Right forelimb (tissue), 1 donor: ENCODE measurements at places on chromosomes 3 and 15.
A peak's percentile ranks its signal among the peaks of the same experiment; 100 is the strongest.

DNA sequence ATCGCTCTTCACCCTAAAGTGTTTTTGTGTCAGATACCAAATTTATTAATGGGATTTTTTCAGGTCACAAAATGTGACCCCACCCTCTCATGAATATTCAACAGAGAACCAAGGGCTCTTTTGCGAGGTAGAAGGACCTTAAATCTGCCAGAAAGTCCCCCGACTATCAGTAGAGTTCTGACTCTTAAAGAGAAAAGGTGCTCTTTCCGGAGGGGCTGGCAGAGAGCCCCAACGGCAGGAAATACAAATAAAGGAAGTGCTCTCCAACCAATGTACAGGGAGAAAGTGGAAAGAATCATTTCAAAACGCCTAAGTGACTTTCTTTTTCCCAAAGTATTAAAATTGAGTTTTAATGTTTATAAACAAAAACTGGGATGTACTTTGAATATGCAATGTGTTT lies 517.2 kb downstream of the FOXP1 start:
- DNase-seq, result no peak

- no peak for DNase-seq
Observed at GRCh38 chr15:37037071-37037655, 63.2 kb downstream of the MEIS2 start.

DNA sequence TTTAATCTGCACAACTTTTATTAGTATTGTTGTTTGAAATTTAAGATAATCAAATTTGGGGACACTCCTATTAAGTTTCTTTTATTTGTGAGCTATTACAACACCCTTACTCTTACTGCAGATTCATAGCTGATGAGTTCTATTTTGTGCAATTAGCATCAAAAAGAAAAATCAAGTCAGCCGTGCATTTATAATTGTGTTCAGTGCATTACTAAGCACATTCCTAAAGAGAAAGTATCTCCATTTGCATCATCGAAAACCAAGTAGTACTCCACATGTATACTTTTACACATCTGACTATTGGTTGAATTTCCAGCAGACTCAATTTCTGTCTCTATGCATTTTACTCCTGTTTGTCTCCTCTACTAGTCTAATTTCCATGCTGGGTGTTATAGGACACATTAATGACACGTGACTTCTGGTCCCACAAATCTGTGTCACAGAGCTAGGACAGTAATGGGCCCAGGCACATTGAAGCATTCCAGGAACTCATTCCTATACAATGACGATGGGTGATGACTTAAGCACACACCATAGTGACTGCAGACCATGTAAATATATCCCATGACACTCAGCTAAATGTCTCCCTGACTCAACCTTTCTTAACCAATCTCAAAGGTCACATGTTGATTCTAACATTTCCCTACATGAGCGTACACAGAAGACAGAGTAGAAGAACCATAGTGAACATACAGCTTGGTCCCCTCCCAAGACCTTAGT lies 477.5 kb downstream of the LPP start:
- no peak for DNase-seq

- DNase-seq, result no peak
Observed at GRCh38 chr3:155970398-155970797, 99.9 kb downstream of the GMPS start.

DNA sequence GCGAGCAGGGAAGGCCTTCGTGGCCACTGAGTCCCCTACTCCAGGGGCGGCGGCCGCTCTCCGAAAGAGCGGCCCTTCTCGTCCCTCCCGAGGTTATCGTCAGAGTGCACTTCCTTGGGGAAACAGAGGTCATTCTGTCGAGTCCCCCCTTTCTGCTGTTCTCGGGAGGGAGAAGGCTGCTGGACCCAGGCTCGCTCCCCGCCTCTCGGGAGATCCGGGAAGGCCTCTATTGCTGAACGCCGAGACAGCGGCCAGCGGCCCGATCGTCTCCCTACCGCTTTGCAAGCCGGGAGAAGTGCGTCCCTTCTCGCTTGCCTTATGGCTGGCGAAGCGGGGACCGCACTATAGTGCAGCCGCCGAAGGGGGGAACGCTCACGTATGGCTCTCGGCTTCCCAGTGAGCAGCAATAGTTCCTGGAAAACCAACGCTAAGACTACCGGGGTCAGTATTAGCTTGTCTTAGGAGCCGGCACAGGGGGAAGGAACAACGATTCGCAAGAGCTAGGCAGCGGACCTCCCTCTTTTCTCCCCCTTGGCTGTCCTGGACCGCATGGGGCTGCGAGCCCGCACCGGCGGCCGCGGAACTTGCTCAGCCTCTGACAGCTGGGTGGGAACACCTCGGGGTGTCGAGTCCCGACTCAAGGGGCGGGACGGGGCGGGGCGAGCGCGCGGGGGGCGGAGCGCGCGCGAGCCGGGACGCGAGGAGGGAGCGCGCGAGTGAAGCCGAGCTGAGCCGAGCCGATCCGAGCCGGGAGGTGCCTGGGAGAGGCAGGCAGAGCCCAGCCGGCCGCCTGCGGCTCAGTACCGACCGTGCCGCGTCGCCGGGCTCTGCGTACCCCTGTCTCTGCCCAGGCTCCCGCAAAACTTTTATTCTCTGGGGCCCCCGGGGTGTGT lies 930 bp upstream of the PPM1L start:
- DNase-seq, result peak; percentile 96

GRCh38 chr3:148178503-148178902 lies 519.2 kb upstream of the AGTR1 start:
- DNase-seq, result no peak

GRCh38 chr15:90327311-90327710 lies 24.8 kb upstream of the ZNF774 start:
- no peak for DNase-seq

GRCh38 chr3:57518276-57518915 lies 25.7 kb downstream of the DNAH12 start:
- no peak for DNase-seq

GRCh38 chr15:67097930-67098740 lies 32.7 kb downstream of the SMAD3 start:
- peak; percentile 77 for DNase-seq

GRCh38 chr3:181176601-181177000 lies 187.1 kb upstream of the DNAJC19 start:
- peak; percentile 71 for DNase-seq

DNA sequence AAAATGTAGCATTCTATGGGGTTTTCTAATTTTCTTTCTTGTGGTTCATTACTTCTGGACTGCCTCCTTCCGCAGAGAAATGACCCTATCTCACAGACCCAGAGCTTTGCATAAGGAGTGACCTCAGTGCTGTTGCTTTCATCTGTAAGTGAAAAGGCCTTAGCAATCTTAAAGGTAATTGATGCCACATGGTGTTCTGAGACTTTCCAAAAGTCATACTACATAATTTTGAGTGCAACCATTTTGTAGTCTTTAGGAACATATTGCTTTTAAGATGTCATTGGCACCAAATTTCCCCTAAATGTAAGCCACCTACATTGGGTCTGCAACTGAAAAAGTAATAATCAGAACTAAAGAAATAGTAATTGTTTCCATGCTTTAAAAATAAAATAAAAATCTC lies 9.2 kb upstream of the HHLA2 start:
- no peak for DNase-seq

DNA sequence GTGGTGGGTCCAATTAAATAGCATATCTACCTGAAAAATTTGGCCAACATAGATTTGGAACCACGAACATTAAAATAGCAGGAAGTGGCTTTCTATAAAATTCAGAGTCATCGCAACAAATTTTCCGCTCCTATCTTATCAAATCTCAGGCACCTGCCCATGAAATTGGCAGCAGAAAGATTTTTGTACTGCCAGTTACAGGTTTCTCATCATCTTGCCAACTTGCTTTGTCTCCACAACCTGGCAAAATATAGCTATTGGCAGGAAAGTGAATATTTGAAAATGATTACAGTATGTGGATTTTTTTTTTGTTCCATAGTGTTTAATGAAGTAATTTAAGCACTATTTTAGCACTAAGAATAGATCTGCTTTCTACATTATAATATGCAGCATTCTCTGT lies 161.6 kb upstream of the LRRC3B start:
- DNase-seq, result no peak

- no peak for DNase-seq
Observed at GRCh38 chr3:188854772-188855149, 317.0 kb upstream of the TPRG1 start.

GRCh38 chr3:83902787-83903533 lies 1055.8 kb upstream of the CADM2 start:
- DNase-seq, result no peak

- no peak for DNase-seq
Observed at GRCh38 chr3:20772869-20773268, 586.9 kb upstream of the SGO1 start.

DNA sequence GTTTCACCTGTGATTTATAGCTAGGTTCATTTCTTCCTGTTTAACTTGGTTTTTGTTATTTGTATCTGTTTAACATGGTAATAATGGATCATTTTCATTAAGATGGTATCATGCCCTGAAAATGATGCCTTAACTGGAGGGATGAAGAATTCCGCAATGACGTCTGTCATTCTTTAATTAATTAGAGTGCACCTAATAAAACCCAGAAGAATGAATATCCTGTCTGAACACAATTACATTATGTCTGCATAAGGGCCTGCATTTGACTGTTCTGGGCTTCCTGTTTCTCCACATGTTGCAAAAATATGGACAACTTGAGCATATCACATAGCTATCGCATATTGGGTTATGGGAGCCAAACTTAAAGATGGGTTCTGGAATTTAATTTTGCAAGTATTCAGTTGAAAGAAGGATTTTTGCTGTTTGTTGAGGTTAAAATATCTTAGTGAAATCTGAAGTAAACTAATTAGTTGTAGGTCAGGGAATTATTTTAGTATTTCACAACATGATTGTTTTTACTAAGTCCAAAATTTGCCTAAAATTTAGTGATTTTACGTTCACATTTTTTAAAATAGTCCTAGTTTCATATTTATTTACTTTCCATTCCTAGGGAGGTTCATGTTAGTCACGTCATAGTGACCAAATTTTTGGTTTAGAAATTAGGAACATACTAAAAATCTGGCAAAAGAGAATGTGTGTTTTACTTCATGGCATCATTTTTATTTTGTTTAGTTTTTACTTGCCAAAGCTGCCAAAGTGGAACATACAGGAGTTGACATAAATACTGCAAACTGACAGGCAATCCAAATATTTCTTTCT lies 321.0 kb upstream of the TGFBR2 start:
- DNase-seq, result no peak

- DNase-seq, result no peak
Observed at GRCh38 chr15:80736560-80736959, 41.5 kb downstream of the ABHD17C start.

- no peak for DNase-seq
Observed at GRCh38 chr3:130933801-130934345, 40.0 kb downstream of the ATP2C1 start.

GRCh38 chr3:2880218-2880756 lies 229.9 kb downstream of the IL5RA start:
- DNase-seq, result no peak

DNA sequence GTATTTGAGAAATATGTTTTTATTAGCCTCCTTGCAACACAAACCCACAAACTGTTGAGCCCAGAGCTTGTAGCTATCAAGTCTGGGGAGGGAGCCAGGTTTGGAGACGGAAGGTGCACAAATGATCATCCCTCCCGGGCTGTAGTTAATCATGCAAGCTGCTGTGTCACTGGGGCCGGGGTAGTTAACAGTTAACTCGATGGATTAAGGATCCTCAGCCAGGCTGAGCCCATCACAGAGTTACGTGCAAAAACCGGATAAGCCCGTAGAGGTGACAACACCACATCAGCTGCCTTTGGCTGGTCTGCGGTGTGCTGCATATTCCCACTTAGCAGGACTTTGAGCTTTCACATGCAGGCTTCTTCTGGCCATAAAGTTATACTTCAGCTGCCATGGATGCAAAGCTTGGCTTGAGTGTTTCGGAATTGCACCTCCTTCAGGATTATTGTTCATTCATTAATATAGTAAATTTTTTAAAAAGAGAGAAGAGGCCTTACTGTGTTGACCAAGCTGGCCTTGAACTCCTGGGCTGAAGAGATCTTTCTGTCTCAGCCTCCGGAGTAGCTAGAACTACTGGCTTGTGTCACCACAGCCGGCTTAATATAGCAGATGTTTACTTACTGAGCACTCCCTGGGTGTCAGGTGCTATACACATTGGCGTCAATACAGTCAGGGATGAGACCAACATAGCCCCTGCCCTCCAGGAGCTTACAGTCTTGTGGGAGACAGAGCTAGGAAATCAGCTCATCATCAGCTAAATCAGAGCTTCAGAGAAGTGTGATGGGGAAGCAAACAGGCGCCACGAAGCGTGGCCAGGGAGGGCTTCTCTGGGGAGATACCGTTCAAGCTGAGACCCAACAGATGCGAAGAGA lies 226.8 kb upstream of the BHLHE40 start:
- DNase-seq, result no peak

DNA sequence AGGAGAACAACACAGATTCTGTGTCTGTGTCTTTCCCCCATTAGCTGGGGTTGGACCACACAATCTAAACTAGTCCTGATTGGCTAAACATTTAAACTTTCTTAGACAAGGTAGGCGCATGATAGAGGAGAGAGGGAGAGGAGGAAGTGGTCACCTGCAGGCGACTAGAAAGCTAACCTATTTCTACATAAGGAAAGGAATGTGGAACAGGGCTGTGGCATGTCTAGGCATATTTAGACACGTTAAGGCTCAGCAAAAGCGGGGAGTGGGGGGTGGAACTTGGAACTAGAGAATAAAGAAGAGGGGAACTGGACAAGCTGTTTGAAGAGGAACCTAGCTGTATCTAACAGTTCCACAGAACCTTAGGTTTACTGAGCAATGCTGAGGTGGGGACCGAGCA lies 12.8 kb downstream of the LRRC28 start:
- DNase-seq, result no peak

GRCh38 chr3:127351775-127352350 lies 64.0 kb upstream of the PRR20G start:
- no peak for DNase-seq
